ENCODE measurements at places on chromosomes 2 and 18. TPM values are rescaled to one million over a fixed set of nuclear protein-coding genes. Genes with fewer than 3 reads are reported as not detected.

SEH1L gene
- 31.9 TPM for polyA plus RNA-seq

SDC1 gene
- 71.4 TPM for polyA plus RNA-seq

AGPS gene
- 4.0 TPM for polyA plus RNA-seq

TGFBRAP1 gene
- polyA plus RNA-seq = 11.2 TPM

GAL3ST2 gene
- polyA plus RNA-seq = 0.14 TPM

CD8B2 gene
- polyA plus RNA-seq = 0.02 TPM

SKA1 gene
- polyA plus RNA-seq = 9.2 TPM

CHN1 gene
- 27.5 TPM for polyA plus RNA-seq

PRKAG3 gene
- polyA plus RNA-seq = not detected

RAPH1 gene
- polyA plus RNA-seq = 3.5 TPM

IL36A gene
- not detected for polyA plus RNA-seq

LRP2 gene
- 2.5 TPM for polyA plus RNA-seq

OR6B2 gene
- not detected for polyA plus RNA-seq

CDH2 gene
- polyA plus RNA-seq = 12.4 TPM

METTL21A gene
- polyA plus RNA-seq = 31.3 TPM

SERPINB12 gene
- polyA plus RNA-seq = not detected

RNPEPL1 gene
- 13.5 TPM for polyA plus RNA-seq

CFAP221 gene
- 0.14 TPM for polyA plus RNA-seq

AFF3 gene
- 0.27 TPM for polyA plus RNA-seq

EMILIN2 gene
- polyA plus RNA-seq = 8.1 TPM

MAPRE3 gene
- 4.9 TPM for polyA plus RNA-seq

NT5DC4 gene
- not detected for polyA plus RNA-seq

CYP26B1 gene
- 0.19 TPM for polyA plus RNA-seq

DDX18 gene
- 31.3 TPM for polyA plus RNA-seq

ANKRD30B gene
- polyA plus RNA-seq = not detected

DSC3 gene
- polyA plus RNA-seq = 0.70 TPM

SNED1 gene
- 1.9 TPM for polyA plus RNA-seq

CIB4 gene
- not detected for polyA plus RNA-seq

STK16 gene
- 51.4 TPM for polyA plus RNA-seq

TEKT4 gene
- polyA plus RNA-seq = not detected

ZNG1B gene
- polyA plus RNA-seq = 12.8 TPM

RSAD2 gene
- not detected for polyA plus RNA-seq

GPR75 gene
- polyA plus RNA-seq = 4.3 TPM

GKN1 gene
- not detected for polyA plus RNA-seq

RBKS gene
- 1.3 TPM for polyA plus RNA-seq

SOWAHC gene
- polyA plus RNA-seq = 3.1 TPM

ZSWIM2 gene
- not detected for polyA plus RNA-seq
